NCI-H1092 (cell line): ENCODE measurements at places on chromosomes 5 and 9.

GRCh38 chr5:139392324-139392677 is 2.6 kb upstream of the MZB1 start:
- no peak for DNase-seq

- DNase-seq = no peak
Observed at GRCh38 chr5:66585291-66585690, 10.9 kb upstream of the MAST4 start.

DNA sequence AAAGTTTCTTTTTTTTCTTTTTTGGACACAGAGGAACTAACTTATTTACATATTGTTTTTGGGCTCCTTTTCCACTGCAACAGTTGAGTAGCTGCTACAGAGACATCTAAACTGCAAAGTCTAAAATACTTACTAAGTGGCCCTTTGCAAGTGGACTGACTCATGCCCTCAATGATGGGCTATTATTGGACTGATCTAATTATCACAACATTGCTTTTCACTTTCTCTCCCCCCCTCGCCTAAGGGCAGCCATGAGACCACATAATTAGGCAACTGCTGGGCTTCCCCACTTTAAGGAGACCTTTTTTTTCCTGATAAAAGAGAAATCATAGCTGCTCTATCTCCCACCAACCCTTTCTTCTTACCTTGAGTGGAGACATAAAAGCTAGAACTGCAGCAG is 47.0 kb downstream of the PLK2 start:
- DNase-seq = no peak

GRCh38 chr9:135976944-135977343 is 15.8 kb upstream of the UBAC1 start:
- no peak for DNase-seq
